ENCODE measurements at places on chromosomes 4 and X. TPM values are rescaled to one million over a fixed set of nuclear protein-coding genes. Genes with fewer than 3 reads are reported as not detected.

DNA sequence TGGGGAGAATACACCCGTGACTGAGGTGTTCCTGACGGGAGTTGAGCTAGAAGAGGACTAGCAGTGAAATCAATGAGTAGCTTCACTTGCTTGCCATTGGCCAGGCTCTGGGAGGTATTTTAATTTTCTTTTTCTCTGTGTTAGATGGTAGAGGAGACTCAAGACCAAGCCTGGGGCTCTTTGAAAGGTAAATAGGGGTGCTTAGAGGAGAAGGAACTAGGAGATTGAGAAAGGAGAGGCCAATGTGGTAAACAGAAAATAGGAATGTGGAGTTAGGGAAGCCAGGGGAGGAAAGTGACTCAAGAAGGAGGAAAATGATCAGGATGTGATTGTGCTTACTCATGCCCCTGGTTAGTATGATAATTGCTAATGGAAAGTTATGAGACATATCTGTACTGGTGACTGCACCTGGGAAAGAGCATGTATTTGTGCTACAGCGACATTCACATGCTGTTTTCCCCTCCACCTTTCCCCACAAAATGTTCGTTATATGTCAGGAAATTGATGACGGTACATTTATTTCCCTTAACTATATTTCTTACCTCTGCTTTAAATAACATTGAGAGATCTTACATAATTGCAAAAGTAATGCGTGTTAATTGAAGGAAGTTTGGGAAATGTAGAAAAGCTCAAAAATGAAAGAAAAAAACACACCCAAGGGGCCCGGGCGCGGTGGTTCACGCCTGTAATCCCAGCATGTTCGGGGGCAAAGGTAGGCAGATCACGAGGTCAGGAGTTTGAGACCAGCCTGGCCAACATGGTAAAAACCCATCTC lies 16.9 kb upstream of the LRBA start:
- H3K36me3 ChIP-seq, result no peaks in the 10 kb centered on the region
- H3K27me3 ChIP-seq, result no peaks in the 10 kb centered on the region
- no peaks in the 10 kb centered on the region for H3K4me1 ChIP-seq
- no peak overlapping the region for H3K27ac ChIP-seq

DNA sequence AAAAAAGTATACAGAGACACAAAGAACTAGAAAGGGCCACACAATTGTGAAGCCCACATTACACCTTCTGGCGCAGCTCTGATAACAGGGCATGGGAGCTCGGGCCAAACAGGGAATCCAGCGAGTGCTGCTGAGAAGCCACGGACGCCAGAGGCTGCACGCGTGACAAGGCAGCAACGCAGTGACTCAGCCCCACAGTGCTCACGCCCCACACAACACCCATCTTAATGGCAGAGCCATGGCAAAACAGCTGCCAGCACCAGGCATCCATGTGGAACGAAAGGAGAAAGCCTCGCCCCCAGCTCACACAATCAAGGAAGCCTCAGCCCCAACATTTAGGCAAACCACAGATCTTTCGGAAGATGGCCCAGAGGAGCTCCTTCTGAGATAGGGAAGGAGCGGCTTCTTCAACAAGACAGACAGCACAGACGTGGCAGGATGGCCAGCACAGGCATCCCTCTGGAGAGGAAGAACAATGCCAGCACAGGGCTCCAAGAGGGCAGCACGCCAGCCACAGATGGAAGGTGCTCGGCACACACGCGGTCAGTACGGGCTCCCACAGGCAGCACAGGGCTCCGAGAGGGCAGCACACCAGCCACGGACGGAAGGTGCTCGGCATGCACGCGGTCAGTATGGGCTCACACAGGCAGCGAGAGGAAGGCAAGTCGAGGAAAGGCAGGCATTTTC lies 33.1 kb downstream of the GAK start:
- H3K4me3 ChIP-seq, result no peak overlapping the region
- no peak overlapping the region for H3K27ac ChIP-seq
- no peaks in the 10 kb centered on the region for H3K4me1 ChIP-seq
- peaks cover 65% of the 10 kb centered on the region for H3K36me3 ChIP-seq
- H3K27me3 ChIP-seq, result no peaks in the 10 kb centered on the region

DNA sequence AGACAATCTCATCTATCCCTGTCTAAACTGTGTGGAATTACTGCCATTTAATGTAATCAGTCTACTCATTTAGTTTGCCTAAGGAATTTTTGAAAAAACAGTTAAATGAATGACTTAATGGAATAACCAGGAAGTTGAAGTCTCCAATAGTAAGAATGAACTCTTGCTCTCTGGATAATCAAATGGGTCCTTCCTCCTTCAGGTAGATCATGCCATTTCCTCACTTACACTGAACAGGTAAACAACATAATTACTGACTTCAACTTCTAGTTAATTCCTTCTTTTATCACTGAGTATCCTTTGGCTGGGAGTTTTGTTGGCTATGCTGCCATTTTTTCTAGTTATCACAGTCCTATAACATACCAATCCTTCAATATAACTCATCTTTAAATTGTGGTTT lies 56.0 kb downstream of the ELOVL6 start:
- H3K27ac ChIP-seq, result no peak overlapping the region
- H3K27me3 ChIP-seq, result no peaks in the 10 kb centered on the region
- no peak overlapping the region for H3K4me3 ChIP-seq
- H3K4me1 ChIP-seq, result peaks cover 2% of the 10 kb centered on the region
- no peak for DNase-seq

GRCh38 chr4:107650251-107650650 lies 69.8 kb downstream of the PAPSS1 start:
- H3K4me1 ChIP-seq, result peaks cover 4% of the 10 kb centered on the region
- no peak for DNase-seq
- peaks cover 8% of the 10 kb centered on the region for H3K36me3 ChIP-seq
- H3K27ac ChIP-seq, result no peak overlapping the region

The PNMA6A gene
- 2.0 TPM for total RNA-seq

The CXCL6 gene
- 6.5 TPM for total RNA-seq

The PPEF1 gene
- 0.80 TPM for total RNA-seq

The PQBP1 gene
- total RNA-seq, result 79.7 TPM

The ENPEP gene
- total RNA-seq, result 26.3 TPM

Measured in lung (tissue), 17 donors.